ENCODE measurements at places on chromosomes 7 and 10.

GRCh38 chr10:89683883-89684282 lies 17.5 kb upstream of the KIF20B start:
- DNase-seq = no peak

- DNase-seq = no peak
Measured at GRCh38 chr10:112507046-112507445, 60.0 kb downstream of the VTI1A start.

GRCh38 chr7:48305661-48306060 lies 134.4 kb downstream of the ABCA13 start:
- no peak for DNase-seq

DNA sequence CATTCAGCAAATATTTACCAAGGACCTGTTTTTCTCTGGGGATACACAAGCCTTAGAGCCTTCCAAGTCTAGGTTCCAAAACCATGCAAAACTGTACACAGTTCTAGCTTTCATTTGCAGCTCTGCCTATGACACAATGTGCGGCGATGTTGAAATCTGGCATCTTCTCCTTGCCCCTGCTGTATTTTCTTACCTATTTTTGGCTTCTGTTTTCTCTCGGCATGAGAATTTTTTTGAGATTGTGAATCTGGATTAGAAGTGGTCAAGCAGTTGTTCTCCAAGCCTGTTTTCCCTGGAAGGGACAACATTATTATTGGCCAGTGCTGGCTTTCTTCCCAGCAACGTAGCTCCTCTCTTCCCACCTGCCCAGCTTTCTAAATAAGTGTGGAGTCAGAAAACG lies 176.3 kb downstream of the CREB5 start:
- DNase-seq = no peak

- DNase-seq = peak; percentile 25
Measured at GRCh38 chr10:119198438-119198837, 8.9 kb upstream of the GRK5 start.

GRCh38 chr7:12570168-12570533 lies 369 bp upstream of the SCIN start:
- peak; percentile 82 for DNase-seq

DNA sequence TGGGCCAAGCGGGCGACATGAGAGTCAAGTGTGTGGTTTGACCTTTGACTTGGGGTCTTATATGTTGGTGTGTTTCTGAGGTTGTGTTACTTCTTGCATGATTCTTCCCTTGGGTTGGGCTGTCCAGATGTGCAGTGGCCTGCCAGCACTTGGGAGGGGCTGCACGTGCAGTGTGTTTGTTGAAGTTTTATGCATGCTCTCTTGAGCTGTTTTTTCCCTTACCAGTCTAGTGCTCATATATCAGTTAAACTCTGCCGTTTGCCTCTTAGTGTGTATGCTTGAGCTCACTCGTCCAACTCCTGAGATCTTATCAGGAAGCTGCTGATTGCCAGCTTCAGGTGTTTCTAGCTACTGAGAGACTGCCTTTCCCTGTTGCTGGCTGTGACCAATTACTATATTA lies 23.1 kb downstream of the SP4 start:
- no peak for DNase-seq

DNA sequence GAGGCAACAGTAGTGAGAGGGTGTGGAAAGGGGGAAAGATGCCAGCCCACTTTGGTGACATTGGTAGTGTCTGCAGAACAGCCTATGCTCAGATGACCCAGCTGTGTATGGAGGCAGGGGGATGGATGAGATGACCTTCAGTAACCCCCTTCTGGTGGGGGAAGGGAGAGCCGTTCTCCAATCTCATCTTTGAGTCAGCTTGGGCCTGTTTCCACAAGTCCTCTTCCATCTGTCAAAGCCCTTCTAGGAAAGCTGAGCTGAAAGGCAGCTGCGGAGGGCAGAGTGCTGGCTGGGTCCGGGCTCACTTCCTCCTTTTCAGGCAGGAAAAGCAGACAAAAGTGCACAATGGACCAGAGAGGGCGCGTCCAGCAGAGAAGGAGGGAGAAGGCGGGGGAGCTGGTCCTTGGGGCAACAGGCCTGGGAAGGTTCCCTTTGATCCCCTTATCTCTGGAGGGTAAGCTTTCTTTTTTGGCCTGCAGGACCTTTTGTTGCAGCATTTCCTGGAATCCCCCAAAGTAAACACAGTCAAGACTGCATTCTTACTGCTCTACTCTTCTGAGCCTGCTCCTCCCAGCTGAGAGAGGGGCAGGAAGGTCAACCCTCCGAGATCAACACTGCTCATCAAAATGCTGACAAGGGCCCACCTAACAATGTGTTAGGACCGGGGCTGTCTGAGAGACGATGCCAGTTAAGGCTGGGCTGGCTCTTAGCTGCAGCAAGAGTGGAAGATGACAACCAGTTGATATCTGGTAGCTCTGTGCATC lies 1.2 kb upstream of the LRMDA start:
- DNase-seq = no peak

GRCh38 chr10:97810446-97810845 lies 38.6 kb upstream of the SFRP5 start:
- DNase-seq = no peak

- peak; percentile 90 for DNase-seq
Measured at GRCh38 chr10:43407576-43408330, 1.2 kb downstream of the HNRNPF start.

DNA sequence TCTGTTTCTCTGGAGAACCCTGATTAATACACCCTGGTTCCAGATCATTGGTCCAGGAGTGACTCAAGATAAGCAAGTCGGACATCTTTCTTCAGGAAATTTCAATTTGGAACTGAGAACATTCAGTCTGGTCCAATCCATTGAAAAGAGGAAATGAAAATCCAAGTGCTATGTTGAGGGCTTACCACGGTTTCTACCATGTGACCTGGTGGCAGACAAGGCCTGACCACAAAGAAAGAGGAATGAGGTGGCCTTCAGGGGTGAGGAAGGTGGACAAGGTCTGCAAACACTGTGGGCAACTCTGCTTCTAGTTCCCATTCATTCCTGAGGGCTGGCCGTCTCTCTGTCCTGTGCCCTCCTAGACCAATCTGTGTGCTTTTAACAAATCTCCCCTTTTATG lies 149.2 kb upstream of the GHITM start:
- peak; percentile 24 for DNase-seq

- DNase-seq = no peak
Measured at GRCh38 chr10:25531457-25532061, 356.8 kb downstream of the GPR158 start.

- DNase-seq = no peak
Measured at GRCh38 chr10:29636178-29636577, 1.4 kb upstream of the SVIL start.

GRCh38 chr10:132582137-132582536 lies 44.5 kb downstream of the INPP5A start:
- no peak for DNase-seq

GRCh38 chr10:30781670-30782121 lies 152.1 kb upstream of the LYZL2 start:
- DNase-seq = peak; percentile 93

GRCh38 chr7:75988568-75989499 lies 5.6 kb downstream of the TMEM120A start:
- no peak for DNase-seq

- no peak for DNase-seq
Measured at GRCh38 chr7:55561690-55562089, 10.6 kb downstream of the VOPP1 start.

GRCh38 chr7:153829525-153829924 lies 222.7 kb upstream of the DPP6 start:
- no peak for DNase-seq

DNA sequence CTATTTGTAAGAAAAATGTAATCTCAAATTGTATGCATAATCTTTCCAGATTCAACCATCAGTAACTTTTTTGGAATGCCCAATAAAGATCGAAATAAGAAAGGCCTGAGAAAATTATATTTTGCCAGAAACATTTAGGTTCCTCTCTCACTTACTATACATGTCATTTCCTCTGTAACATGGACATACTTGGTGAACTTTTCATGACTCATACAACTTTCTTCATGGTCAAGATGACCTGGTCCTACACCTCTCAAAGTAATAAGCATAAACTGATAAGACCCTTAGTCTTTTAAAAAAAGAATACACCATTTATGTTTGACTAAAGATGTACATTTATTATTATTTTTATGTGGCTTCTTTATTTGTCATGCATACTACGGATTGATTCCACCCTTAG lies 125.3 kb downstream of the REEP3 start:
- no peak for DNase-seq

- DNase-seq = no peak
Measured at GRCh38 chr10:98344589-98345038, 70.4 kb downstream of the PYROXD2 start.

DNA sequence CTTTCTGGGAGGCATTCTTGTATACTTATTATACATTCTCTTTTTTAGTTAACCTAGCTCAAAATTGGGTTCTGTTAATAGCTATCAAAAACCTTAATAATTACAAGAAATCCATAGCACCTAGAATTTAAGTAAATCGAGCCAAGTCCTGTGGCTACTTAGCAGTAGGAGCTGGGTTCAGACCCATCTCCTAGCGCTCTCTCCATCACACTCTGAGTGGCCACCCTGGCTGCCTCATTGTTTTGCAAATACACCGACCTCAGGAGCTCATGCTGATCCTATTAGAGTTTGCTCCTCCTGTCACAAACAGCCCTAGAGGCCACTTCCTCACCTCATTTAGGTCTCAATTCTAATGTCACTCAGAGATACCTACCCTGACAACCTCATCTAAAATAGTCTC lies 46.2 kb upstream of the OSBPL3 start:
- DNase-seq = no peak

DNA sequence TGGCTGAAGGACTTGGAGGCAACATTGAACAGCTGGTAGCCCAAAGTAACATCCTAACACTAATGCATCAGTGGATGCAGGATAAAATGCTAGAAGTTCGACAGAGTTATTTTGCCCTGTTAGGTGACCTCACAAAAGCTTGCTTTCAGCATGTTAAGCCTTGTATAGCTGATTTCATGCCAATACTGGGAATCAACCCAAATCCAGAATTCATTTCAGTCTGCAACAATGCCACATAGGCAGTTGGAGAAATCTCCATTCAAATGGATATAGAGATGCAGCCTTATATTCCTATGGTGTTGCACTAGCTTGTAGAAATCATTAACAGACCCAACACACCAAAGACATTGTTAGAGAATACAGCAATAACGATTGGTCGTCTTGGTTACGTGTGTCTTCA lies 62.9 kb downstream of the CCSER2 start:
- no peak for DNase-seq

- no peak for DNase-seq
Measured at GRCh38 chr10:95031656-95032055, 37.6 kb downstream of the CYP2C8 start.

DNA sequence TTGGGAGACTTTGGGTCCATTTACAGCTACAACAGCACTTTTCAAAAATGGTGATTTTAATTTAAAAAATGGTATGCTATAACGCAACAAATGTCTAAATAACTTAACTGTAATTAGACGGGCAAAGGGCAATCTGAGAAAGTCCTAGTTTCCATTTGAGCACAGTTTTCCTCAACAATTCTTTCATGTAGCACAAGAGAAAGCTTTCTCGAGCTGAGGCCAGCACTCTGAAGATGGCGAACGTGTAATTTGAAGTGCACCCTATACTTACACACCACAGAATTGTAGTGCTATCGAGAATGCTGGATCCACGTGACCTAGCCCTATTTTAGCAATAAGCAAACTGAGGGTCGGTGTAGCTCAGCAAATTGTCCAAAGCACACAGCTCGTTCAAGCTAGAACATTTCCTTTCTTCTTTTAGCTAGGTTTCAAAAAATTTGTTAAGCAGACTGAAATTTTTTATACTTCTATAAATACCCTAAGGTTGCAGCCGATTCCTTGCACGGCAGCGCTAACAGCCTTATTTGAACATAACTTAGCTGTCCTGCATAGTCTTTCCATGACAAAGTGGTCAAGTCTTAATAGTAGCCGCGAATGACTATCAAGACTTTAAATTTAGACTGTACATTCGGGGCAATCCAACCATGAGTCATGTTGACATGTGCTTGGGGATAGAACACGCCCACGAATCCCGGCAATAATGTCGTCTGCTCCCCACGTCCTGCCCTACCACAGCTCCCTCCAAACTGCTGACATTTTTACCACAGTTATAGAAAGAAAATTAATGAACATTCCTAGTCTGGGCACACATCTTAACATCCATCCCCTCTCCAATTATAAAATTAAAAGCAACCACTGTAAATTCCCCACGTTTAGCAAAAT lies 10.0 kb downstream of the KLF6 start:
- no peak for DNase-seq

- DNase-seq = no peak
Measured at GRCh38 chr10:55330486-55330885, 529.5 kb upstream of the PCDH15 start.

- DNase-seq = peak; percentile 58
Measured at GRCh38 chr7:74606101-74606908, 51.2 kb upstream of the GTF2I start.

- no peak for DNase-seq
Measured at GRCh38 chr7:106094780-106095179, 17.3 kb downstream of the SYPL1 start.

DNA sequence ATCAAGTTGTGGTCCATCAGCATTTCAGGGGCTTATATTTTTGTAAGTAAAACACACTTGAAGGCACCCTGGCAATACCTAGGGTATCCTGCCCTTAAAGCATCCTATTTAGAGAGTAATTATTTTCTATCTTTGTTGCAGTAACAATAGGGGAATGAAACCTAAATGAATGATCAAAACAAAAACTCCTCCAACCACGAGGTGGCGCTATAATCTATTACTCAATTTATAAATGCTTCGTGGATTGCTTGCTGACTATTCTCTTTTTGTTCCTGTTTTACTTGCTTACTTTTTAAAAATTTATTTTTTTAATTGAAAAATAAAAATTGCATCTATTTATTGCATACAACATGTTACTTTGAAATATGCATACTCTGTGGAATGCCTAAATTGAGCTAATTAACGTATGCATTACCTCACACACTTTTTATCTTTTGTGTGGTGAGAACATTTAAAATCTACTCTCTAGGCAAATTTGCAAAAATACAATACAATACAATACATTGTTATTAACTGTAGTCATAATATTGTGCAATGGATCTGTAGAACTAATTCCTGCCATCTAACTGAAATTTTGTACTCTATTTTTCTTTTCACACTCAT lies 147.7 kb upstream of the BMPER start:
- DNase-seq = peak; percentile 47

DNA sequence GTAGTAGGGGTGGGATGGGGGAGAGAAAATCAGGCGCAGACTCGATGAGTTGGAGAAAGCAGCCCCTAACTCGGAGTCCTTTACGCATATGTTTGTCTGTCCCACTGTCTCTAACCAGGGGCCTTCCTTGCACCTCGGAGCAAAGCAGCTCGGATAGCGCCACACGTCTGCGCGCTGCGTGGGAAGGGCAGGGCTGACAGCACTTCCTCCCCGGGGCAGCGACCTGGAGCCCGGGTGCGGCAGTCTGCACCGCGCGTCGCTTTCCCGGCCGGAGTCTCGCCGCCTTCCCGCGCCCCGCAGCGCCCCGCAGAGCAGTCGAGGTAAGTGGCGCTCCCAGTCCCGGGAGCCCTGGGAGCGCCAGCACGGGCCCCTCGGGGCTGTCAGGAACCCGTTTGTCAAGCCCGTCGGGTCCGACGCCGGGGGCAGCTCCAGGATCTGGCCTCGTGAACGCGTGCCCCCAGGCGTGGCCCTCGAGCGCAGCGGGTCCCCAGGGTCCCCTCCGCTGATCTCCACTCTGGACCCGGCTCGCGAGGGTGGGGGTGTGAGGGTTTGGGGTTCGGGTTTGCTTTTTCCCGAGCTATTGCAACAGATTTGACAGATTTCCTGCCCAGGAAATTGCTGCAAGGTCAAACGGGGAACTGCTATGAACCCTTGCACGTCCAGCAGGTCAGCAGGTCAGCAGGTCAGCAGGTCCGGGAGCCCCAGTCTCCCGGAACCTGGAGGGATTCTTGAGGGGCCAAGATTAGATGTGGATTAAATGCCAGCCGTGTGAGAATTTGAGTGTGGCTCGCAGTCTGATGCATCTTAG lies 597 bp downstream of the APBB1IP start:
- peak; percentile 56 for DNase-seq

Measured in head of caudate nucleus (tissue), 42 donors.